Putamen (tissue), 1 donor: ENCODE measurements at places on chromosomes 7 and 10.

GRCh38 chr7:86201767-86202166 lies 441.9 kb upstream of the GRM3 start:
- DNase-seq: no peak

DNA sequence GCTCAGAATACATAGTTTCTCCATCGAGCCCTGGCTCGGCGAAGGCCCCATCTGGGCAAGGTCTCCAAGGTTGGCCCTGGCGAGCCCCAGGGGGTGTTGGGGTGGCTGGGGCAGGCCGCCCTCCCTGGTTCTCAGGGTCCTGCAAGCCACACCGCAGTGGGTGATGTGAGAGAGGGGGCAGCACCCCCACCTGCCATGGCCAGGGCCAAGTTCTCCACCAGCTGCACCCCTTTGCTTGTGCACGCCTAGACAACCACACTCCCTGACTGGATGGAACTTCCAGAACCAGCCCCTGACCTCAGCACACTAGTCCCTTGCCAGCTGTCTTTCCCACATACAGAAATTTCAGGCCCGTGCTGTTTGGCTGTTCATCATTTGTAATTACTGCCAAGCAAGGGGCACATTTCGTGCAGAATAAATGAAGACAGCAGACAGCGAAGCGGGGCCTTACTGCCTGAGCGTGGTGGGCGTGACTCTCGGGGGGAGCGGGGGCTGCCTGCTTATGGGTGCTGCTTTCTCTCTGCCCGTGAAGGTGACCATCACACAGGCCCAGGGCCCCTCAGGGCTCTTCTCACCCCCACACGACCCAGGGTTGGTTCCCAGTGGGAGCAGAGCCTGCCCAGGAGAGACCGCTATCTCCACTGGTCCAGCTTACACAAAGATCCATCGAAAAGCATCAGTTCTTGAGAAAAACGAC lies 85.9 kb downstream of the ADARB2 start:
- DNase-seq: no peak

DNA sequence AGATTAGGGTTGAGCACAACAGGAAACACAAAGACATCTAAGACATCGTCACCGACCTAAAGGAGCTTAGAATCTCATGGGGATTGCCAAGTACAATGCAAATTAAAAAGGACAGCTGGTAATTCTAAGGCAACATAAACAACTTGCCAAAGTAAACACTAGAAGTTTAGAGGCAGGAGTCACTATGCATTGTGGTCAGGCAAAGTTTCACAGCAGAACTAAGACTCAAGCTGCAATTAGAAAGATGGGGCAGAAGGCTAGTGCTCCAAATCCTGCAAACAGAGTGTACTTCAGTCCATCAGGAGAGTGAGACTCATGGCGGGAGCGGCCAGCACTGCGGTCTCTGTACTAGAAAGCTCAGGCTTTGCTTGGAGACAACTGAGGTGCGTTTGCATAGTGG lies 52.7 kb downstream of the HIPK2 start:
- DNase-seq: no peak

- no peak for DNase-seq
Observed at GRCh38 chr10:50551894-50552293, 71.9 kb downstream of the SGMS1 start.

- no peak for DNase-seq
Observed at GRCh38 chr7:55053651-55054571, 35.1 kb downstream of the EGFR start.

- no peak for DNase-seq
Observed at GRCh38 chr10:42991442-42992098, 85.3 kb upstream of the RET start.

GRCh38 chr10:46995234-46995633 lies 84.0 kb downstream of the PTPN20 start:
- DNase-seq: no peak

- no peak for DNase-seq
Observed at GRCh38 chr7:668139-668931, 58.2 kb upstream of the DNAAF5 start.

DNA sequence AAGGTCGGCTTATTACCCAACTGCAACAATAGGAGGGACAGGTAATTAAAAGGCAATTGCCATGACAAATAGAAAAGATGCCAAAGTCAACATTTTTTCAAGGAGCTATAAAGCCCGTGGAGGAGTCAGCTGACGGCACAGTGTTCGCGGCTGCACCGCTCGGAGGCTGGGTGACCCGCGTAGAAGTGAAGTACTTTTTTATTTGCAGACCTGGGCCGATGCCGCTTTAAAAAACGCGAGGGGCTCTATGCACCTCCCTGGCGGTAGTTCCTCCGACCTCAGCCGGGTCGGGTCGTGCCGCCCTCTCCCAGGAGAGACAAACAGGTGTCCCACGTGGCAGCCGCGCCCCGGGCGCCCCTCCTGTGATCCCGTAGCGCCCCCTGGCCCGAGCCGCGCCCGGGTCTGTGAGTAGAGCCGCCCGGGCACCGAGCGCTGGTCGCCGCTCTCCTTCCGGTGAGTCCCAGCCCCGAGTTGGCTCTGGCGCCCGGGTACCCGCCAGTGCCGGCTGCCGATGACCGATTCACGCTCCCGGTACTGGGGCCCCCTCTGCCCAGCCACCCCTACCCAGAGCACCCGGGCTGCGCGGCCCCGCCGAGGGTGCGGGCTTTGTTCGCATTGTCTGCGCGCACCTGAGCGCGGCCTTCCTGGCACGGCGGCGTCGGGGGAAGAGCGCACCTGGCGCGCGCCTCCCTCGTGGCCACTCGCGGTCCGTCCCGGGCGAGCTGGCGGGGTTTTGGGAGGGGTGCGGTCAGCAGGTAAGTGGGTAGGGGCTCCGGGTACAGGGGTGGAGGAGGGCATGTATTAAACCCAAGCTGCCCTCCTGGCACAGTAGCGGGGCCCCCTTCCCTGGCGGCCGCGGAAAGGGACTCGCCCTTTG lies at the start of gene VWA2:
Gene VWA2, plus strand, starts transcription at position 138 of the 877 bp plus-strand sequence. CDS start 9,460 bp downstream, outside the sequence.
- DNase-seq: no peak

- DNase-seq: no peak
Observed at GRCh38 chr7:70953796-70954195, 178.1 kb upstream of the GALNT17 start.

- DNase-seq: no peak
Observed at GRCh38 chr7:144134116-144134515, 11.1 kb downstream of the OR2A14 start.

DNA sequence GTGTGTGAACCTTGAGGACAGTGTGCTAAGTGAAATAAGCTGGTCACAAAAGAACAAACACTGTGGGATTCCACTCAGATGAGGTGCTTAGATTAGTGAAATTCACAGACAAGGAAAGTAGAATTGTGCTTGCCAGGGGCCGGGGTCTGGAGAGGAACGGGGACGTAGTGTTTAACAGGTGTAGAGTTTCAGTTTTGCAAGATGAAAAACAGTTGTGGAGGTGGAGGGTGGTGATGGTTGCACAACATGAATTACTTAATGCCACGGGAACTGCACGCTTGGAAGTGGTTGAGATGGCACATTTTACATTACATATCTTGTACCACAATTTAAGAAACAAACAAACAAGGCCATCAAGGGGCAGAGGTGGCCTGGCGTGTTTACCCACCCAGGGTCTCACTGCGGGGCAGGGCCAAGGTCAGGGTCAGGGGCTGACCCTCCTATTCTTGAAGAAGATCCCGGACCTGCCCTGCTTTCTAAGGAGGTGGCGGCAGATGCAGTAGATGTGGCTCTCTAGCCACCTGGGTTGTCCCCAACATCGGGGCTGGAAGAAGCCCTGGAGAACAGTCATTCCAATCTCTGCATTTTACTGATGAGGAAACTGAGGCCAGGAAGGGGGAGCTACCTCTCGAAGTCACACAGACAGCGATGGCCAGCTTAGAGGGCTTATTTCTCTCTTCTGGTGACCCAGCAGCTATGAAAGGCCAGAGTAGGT lies 91.5 kb upstream of the LRRC4 start:
- DNase-seq: no peak

DNA sequence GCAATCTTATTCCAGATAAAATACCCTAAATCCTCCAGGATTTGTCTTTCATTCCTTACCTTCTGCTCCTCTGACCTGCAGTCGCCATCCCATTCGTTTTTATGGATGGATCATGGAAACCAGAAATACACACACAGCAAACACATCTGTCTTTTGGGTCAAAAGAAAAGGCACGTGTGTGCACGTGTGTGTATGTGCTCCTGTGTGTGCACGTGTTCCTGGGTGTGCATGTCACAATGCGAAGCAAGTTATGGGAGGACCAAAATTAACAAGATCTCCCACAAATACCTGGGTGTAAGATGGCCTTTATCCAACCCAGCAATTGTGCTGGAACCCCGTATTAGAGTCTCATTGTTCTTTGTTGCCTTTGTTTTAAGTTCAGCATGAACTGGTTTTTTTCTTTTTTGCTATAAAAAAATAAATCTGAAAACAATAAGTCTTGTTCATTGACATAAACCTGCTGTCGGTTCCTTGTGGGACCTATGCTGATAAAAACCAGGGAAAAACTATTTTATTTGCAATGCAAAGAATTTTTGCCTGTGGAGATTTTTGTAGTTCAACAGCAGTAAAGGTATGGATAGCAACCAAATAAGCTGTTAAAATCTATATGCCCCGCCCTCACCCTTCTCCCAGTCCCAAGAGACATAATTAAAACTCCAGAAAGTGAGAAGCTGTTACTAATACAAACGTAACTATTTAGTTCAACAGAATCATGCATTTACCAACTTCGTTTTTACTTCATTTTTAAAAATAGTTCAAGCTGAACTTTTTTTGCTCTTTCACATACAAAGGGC lies 229.6 kb downstream of the CREB5 start:
- no peak for DNase-seq

DNA sequence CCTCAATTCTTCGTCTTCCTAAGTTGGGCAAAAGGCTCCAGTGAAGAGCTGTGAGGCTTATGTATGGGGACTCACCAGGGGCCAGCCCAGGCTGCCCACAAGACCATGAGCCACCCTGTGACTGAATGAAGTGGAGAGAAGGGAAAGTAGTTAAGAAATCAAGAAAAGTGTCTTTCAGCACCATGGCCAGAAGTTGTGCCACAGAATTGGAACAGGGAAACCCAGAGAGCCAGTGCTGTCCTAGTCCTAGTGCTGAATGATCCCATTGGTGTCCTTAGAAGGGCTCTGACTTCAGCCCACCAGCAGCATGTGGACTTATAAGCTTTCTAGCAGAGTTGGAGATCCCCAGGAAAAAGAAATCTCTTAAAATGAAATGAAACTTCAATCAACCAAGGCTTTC lies 37.0 kb upstream of the CCSER2 start:
- no peak for DNase-seq

DNA sequence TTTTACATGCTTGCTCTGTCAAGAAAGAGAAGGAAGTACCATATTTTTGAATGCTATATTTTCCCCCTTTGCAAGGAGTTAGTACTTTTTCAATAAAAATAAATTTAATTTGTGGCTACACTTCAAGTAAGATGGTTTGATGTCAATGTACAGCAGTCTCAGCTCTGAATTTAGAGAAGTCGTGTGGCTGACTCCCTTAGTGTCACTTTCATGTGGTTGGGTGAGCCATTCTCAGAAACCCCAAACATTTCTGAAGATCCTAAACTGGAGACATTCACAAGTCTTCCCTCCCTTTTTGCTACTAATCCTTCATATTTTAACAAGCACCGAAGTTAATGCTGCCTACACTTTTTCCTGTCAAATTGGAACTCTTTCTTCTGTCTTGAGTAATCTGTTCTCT lies 244.4 kb downstream of the DYNC1I1 start:
- DNase-seq: no peak

- peak; percentile 40 for DNase-seq
Observed at GRCh38 chr7:88218836-88219605, 817 bp downstream of the SRI start.

DNA sequence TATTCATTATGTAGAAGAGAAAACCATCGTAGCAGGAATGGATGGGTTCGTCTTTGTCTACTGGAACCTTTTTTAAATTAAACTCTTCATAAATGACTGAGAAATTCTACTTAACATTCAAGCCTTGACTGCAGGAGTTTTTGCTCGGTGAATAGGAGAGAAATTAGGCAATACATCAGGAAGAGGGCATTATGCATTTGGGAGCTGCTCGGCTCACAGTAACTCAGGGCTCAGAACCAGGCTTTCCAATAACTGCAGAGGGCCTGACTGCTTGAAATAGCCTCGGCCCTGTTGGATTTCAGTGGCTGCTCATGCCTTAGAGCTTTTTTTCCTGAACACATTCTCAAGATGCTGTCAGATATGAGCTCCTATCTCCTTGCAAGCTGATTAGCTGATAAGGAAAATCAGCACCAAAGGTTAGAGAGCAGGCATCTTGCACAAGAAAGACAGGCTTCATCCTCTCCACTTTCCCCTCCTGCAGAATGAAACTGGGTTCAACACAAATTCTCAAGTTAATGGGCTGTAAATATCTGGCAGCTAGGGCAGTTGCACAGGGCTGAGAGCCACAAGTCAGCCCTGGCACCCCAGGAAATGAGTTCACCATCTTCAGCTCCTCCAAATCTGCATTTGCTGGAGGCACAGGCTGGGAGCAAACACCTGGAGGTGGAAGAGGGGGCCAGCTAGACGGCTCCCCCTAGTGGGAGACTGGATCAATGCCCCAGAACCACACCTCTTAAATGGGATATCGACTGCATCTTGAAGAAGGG lies 24.3 kb downstream of the TECTB start:
- peak; percentile 33 for DNase-seq

GRCh38 chr7:97871659-97872024 lies 566 bp downstream of the ASNS start:
- peak; percentile 9 for DNase-seq

GRCh38 chr7:106717955-106718871 lies 57.3 kb upstream of the CCDC71L start:
- DNase-seq: peak; percentile 50

DNA sequence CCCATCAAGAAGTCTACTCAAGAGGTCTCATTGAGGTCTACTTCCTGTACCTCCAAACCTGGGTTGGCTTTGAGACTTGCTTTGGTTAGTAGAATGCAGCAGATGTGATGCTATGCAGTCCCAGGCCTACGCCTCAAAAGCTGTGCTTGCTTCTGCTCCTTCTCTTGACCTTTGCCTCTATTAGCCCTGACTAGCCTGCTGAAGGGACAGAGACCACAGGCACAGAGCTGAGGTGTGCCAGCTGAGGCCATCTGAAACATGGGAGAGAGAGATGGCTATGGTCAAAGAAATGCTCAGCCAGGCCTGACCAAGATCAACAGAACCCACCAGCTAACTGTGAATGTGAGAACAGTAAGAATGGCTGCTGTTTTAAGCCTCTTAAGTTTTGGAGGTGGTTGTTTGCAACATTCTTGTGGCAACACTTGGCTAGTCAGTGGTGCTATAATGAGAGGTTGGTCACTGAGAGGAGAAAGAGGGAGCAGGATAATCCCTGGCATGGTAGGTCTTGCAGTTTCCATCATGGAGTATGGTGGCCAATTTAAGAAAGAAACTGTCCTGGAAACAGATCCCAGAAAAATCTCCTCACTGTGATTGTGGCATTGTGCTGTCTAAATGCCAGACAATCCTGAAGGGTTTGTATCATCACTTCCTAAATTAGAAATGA lies 176.1 kb upstream of the PHYHIPL start:
- no peak for DNase-seq

- peak; percentile 82 for DNase-seq
Observed at GRCh38 chr7:30135301-30136116, 723 bp downstream of the MTURN start.
